ENCODE measurements at places on chromosomes 12 and 14.

DNA sequence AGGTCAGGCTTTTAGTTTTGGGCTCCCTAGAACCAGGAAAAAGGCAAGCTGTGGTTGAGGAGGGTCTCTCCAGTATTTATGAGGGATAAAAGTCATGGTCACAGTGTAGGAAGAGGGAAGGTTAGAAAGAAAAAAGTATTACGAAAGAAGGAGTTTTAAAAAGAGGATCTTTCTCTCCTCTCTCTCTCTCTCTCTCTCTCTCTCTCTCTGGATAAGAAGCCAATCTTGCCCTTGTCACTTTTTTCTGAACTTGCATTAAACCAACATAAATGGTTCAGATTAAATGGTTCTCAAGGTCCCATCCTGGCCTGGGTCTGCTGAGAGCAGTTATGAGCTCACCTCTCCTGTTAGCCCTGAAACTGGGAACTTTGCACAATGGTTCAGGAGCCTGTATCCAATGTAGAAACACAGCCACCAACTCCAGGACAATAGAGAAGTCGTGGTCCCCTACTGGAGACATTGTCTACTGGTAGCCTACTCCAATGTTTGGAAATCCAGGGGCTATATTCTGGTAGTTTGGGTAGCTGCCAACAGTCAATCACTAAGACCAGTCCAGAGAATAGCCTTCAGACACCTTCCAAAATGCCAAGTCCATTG lies 131.9 kb downstream of the DAD1 start:
- DNase-seq = no peak

GRCh38 chr12:41521872-41522379 lies 333.8 kb downstream of the PDZRN4 start:
- peak; percentile 84 for DNase-seq

DNA sequence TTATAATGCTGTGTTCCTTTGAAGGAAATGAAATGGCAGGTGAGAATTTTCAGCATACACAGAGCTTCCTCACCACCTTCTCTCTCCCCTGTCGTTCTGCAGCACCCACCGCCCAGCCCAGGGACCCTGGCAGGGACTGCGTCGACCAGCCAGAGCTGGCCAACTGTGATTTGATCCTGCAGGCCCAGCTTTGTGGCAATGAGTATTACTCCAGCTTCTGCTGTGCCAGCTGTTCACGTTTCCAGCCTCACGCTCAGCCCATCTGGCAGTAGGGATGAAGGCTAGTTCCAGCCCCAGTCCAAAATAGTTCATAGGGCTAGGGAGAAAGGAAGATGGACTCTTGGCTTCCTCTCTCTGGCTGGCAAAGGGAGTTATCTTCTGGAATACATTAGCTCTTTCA lies 35.1 kb downstream of the PAPLN start:
- no peak for DNase-seq

GRCh38 chr12:21073822-21074460 lies 57.1 kb upstream of the SLCO1B1 start:
- peak; percentile 98 for DNase-seq

GRCh38 chr14:20556500-20557211 lies 4.2 kb downstream of the RNASE9 start:
- DNase-seq = no peak

DNA sequence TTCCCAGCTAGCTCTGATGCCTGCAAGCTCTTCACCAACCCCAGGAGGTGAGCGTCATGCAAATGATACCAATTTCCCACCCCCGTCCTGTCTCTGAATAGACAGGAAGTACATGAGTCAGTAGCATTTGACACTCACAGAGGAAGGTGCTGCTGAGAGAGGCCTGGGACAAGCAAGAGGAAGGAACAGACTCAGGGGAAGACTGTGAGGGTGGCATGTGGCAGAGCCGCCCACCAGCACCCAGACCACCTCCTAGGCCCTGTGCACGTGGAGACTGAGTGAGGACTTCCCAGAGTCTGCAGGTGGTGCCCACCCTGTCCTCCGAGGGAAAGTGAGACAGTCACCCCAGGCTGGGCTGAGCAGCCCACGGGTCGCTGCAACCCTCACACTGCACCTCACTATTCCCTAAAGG lies 199.5 kb upstream of the SFSWAP start:
- no peak for DNase-seq

GRCh38 chr12:51980051-51980808 lies 26.5 kb upstream of the TAMALIN start:
- DNase-seq = peak; percentile 60

- DNase-seq = peak; percentile 88
These were observed 121.2 kb downstream of the RAD51B start for GRCh38 chr14:67940486-67941455.

- DNase-seq = no peak
These were observed 12.8 kb upstream of the BEGAIN start for GRCh38 chr14:100599981-100600380.

DNA sequence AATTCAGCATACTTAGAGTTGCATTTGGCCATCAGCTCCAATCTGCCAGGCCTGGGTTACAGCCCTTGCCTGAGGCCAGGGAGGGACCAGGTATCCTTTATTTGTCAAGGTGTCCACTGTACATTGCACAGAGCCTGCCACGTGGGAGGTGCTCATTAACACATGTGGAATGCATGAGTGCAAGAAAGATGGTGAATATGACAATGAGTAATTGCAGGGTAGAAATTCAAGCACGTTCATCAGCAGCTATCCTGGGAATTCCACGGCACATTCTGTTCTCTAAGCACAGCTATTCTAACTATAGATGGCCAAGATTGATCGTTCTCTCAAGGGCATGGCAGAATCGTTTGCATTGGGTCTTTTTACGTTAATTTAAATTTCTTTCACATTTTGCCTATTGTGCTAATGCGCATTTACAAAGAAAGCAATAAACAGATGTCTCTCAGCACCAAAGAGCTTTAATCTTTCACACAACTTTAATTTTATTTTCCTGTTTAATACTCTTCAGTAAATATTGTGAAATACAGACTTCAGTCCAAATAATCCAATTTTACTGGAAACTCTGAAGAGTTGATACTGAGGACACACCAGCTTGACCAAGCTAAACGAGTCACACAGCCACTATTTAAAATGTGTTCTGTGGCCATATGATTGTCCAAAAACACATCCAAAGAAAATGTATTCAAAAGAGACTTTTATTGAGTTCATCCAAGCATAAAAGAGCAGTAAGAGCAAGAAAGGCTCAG lies 1025.7 kb upstream of the TMEM132C start:
- DNase-seq = no peak

GRCh38 chr12:69999561-69999960 lies 174.5 kb downstream of the MYRFL start:
- no peak for DNase-seq

GRCh38 chr14:21768116-21768874 lies 94.7 kb upstream of the OR4E1 start:
- peak; percentile 8 for DNase-seq

DNA sequence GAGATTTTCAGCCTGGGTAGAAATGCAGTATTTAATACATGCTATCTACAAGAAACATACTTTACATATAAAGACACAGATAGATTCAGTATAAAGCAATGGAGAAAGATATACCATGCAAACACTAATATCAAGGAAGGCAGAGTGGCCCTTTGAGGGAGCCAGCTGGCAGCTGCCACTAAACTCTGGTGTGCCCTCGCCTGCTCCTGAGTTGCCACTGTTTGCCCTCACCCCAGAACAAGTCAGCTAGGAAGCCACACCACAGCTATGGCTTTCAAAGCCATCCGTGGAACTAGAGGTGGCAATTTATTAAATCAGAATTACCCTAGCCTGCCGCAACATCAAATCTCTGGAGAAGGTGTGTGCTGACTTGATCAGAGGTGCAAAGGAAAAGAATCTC lies 18.3 kb downstream of the PXN start:
- no peak for DNase-seq

GRCh38 chr14:53285821-53286220 lies 132.7 kb upstream of the DDHD1 start:
- DNase-seq = no peak

- DNase-seq = no peak
These were observed 227.5 kb downstream of the SSPN start for GRCh38 chr12:26422839-26423398.

DNA sequence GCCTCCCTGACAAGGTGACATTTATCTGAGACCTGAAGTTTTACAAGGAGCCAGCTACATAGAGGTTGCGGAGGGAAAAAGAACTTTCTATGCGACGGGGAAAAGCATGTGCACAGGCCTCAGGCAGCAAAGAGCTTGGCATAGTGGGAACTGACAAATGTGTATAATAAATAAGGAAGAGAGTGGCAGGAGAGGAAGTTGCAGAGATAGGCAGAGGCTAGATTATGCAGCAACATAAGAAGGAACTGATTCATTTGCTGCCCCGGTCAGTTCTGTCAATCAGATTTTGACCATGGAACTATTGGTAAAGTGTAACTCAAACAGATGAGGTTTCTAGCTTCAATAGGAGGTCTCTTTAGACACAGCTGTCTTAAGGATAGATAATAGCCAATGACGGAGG lies 33.7 kb upstream of the RIC8B start:
- DNase-seq = no peak

GRCh38 chr12:57106021-57106708 lies 5.0 kb downstream of the STAT6 start:
- no peak for DNase-seq

GRCh38 chr12:105943525-105943924 lies 195.2 kb downstream of the NUAK1 start:
- DNase-seq = no peak

DNA sequence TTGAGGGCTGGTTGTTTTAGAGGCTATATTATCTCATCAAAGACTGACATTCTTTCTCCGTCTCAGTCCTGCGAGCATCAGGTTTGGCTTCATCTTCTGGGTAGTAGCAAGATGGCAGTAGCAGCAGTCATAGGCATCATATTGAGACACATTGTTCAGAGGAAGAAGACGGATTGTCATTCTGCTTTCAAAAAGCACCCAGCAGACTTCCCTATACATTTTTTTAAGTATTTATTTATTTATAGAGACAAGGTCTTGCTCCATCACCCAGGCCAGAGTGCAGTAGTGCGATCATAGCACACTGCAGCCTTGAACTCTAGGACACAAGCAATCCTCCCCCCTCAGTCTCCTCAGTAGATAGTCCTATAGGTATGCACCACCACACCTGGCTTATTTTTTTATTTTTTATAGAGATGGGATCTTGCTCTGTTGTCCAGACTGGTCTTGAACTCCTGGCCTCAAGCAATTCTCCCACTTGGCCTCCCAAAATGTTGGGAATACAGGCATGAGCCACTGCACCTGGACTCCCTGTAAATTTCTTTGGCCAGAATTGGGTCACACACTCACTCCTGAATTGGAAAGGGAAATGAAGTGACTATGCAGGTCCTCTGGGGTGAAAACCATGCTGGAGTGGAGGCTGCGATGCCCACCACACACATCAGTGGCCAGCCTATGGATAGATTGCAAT lies 125.4 kb downstream of the SLC38A6 start:
- DNase-seq = no peak

DNA sequence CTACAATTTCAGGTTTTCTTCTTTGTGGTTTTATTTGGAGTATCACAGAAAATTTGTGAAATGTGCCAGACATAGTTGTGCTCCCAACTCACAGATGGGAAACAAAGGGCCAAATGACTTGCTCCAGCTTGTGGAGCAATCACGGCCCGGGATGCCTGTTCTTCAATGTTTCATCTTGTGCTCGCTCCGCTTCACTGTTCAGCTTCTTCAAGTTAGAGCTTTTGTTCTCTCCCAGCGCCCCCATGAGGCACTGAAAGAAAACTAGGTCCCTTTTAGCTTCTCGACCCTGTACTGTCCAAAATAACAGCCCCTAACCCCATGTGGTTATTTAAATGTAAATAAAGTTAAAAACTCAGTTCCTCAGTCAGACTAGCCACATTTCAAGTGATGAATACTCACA lies 187.9 kb upstream of the STXBP6 start:
- DNase-seq = no peak

GRCh38 chr14:89775946-89776345 lies 178.6 kb downstream of the EFCAB11 start:
- no peak for DNase-seq

DNA sequence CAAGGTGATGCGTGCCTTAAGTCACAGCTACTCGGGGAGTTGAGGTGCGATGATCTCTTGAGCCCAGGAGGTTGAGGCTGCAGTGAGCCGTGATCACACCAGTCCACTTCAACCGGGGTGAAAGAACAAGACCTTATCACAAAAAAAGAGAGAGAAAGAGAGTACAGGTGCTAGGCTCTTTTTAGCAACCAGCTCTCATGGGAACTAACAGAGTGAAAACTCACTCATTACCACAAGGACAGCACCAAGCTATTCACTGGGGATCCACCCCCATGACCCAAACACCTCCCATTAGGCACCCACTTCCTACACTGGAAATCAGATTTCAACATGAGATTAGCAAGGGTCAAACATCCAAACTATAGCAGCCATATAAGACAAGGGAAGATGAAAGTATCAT lies 164.2 kb downstream of the NDUFA12 start:
- no peak for DNase-seq

DNA sequence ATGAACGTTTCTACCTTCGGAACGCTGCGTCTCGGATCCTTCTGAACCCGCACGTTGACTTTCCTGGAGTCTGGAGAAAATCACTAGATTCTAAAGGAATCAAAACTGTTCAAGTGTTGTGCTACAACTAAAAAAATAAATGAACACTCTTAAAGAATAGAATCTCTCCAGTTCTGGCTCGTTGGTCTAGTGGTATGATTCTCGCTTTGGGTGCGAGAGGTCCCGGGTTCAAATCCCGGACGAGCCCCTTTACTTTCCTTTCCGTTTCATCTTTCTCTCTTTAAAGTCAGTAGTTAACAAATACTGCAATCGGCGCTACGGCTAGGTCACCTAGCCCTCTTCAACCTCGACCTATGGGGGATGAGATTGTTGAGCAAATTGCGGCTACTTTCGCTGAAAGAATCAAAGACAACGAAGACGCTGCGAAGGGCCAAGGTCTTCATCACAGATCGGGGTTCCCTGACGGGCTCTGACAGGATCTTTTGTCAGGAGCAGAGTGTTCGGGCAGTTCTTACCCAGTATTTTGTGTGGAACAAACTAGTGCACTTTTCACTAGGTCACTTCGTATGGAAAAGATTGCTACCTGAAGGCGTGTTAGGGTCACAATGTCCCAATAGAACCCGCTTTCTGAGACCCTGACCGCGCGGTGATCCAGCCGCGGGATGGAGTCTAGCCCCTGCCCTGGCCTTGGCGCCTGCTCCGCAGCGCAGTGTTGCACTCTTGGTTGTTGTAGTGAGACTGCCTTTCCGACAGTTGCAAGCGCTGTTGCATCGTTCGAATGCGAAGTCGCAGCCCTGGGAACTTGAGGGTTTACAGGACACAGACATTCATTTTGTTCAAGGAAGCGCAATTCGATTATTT lies 8.4 kb downstream of the OR6S1 start:
- peak; percentile 87 for DNase-seq

- peak; percentile 73 for DNase-seq
These were observed 8.1 kb upstream of the EIF2S3B start for GRCh38 chr12:10497602-10498001.

- DNase-seq = no peak
These were observed 25.8 kb upstream of the C12orf76 start for GRCh38 chr12:110074089-110074488.

GRCh38 chr14:33732175-33732574 lies 218.7 kb downstream of the EGLN3 start:
- DNase-seq = no peak

Data from astrocyte of the spinal cord (primary cell).